ENCODE measurements at places on chromosomes 4 and X. TPM values are rescaled to one million over a fixed set of nuclear protein-coding genes. Genes with fewer than 3 reads are reported as not detected.

AFAP1 gene
- 26.5 TPM for total RNA-seq

P2RY8 gene
- total RNA-seq = not detected

PDE6B gene
- total RNA-seq = not detected

BDH2 gene
- total RNA-seq = 9.5 TPM

PLAC1 gene
- total RNA-seq = 1.00 TPM

CDKL2 gene
- total RNA-seq = 0.79 TPM

HELT gene
- total RNA-seq = not detected

SYTL5 gene
- 0.40 TPM for total RNA-seq

HSFX2 gene
- total RNA-seq = not detected

GPR143 gene
- 0.56 TPM for total RNA-seq

CYBB gene
- not detected for total RNA-seq

FAM9B gene
- not detected for total RNA-seq

HAND2 gene
- 0.31 TPM for total RNA-seq

SLC2A9 gene
- 0.39 TPM for total RNA-seq
